ENCODE measurements at places on chromosomes 12 and 14.

GRCh38 chr14:90907178-90907577 lies 90.9 kb upstream of the TTC7B start:
- DNase-seq = no peak

DNA sequence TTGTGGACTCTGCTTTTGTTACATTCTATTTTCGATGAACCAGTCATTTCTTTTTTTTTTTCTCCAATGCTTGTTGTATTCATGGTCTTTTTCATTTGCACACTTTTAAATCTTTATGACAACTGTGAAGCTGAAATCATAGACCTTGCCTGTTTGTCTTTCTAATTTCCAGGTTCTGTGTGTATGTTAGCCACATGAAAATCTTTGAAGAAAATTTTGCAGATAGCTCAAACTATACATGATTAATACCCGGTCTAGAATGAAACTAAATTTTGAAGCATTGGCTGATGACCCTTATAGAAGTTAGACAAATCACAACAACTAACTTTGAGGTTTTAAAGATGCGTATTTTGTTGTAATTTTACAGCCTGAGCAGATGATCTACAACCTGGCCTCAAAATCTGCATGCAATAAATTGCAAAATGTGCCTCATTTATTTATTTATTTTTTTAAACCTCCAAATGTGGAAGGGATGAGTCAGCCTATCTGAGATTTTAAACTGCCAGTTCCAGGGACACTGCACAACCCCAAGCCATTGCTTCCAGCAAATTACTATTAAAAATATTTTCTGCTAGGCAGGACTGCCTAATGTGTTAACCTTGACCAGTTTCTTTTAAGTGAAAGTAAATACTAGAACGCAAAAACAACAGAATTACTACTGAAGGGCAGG lies 96.3 kb upstream of the NAV3 start:
- no peak for DNase-seq

DNA sequence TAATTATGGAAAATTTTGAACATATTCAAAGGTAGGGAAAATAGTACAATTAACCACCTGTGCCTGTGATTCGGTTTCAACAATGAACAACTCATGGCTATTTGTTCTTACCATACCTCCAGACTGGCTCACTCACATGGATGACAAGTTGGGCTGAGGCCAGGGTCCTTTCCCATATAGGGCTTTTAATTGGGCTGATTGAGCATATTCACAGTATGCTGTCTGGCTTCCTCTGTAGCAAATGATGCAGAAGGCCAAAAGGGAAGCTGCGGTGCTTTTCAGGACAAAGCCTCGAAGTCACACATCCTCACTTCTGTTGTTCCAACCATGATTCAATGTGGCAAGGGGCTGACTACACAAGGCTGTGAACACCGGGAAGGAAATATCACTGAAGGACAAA lies 297.5 kb upstream of the SLC16A7 start:
- DNase-seq = no peak

- no peak for DNase-seq
These were observed 11.0 kb downstream of the TPH2 start for GRCh38 chr12:71949646-71950045.

- no peak for DNase-seq
These were observed 61.1 kb downstream of the RPS6KA5 start for GRCh38 chr14:90999299-90999698.

DNA sequence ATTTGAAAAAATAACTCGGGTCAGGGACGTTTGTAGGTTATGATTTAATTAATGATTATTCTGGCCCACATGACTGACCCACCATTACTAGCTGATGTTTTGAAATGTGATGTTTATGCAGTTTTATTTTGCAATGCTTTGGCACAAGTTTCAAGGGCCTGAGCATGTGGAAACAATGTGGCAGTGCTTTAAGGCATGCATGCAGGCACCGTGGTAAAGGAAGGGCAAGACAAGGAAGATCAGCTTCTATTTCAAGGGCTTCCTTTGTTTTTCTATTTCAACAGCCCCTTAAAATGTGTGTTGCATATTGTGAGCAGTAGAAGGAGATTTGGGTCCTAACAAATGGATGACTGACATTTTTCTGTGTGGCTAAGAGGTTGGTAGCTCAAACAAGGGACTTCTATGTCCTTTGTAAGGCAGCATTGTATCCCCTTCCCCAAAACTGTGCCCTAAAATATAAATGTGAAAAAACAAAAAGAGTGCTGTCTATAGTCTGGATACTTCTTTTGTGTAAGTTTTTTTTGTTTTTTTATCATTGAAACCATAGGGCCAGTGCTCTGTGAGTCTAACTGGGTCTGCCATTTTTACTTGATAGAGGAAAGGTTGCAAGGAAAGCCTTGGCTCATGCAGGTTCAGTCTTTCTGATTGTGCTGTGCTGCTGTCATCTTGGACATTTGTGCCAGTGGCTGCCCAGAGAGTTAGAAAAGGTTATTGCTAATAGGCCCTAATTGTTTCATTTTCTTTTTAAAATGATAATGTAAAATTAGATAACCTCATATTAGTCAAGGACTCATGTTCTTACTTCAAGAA lies 103.5 kb downstream of the FGD4 start:
- no peak for DNase-seq

DNA sequence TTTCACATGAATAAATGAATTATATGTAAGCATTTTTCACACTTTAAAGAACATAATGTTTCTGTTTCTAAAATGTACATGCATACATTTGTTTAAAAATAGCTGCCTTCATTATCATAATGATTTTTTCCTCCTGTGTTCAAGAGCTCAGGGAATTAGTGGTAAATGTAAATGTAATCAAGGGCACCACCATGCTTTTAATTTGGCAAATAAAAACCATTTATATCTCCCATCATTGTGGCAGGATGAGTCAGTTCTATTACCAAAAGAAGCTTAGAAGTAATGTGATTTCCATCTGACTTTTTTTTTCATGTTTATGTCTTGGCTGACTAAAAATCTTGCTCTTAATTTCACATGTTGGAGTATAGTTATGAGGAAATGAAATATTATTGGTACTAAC lies 176.1 kb downstream of the GXYLT1 start:
- DNase-seq = no peak

DNA sequence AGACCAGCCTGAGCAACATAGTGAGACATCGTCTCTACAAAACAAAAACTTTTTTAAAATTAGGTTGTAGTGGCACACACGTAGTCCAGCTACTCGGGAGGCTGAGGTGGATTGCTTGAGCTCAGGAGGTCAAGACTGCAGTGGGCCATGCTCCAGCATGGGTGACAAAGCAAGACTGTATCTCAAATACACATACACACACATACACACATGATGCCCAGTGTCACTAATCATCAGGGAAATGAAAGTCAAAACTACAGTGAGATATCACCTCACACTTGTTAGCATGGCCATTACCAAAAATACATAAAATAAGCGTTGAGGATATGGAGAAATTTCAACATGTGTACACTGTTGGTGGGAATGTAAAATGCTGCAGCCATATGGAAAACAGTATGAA lies 33.2 kb upstream of the KICS2 start:
- DNase-seq = no peak

- DNase-seq = no peak
These were observed 15.7 kb downstream of the PLEKHG7 start for GRCh38 chr12:92718483-92718990.

DNA sequence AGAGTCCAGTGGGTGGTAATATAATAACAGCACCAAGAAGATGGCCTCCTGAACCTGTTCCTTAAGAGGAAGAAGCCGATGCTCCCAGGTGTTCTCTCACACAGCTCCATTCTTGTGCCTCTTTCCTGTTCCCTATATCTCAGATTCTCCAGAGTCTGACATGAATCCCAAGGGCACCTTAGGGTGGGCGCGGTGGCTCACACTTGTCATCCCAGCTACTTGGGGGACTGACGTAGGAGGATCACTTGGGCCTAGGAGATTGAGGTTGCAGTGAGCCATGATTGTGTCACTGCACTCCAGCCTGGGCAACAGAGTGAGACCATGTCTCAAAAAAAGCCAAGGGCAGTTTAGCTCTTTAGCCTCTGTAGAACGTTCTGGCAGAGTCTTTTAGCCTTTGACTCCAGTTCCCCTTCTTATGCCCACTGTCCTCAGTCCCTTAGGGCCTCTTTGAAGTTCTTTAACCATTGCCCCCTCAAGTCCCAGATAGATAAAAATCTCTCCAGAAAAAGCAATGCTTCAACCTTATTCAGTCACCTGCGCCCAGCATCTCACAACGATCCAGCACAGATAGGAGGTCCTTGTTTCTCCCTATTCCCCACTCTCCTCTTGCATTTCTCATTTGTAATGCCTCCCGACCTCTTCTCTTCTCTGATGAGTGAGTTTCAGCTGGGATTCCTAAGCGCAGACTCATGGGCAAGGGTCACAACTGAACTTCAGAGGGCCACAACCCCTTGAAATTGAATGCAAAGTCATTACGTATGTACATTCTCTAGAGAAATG lies 4.7 kb downstream of the CCDC184 start:
- DNase-seq = no peak

DNA sequence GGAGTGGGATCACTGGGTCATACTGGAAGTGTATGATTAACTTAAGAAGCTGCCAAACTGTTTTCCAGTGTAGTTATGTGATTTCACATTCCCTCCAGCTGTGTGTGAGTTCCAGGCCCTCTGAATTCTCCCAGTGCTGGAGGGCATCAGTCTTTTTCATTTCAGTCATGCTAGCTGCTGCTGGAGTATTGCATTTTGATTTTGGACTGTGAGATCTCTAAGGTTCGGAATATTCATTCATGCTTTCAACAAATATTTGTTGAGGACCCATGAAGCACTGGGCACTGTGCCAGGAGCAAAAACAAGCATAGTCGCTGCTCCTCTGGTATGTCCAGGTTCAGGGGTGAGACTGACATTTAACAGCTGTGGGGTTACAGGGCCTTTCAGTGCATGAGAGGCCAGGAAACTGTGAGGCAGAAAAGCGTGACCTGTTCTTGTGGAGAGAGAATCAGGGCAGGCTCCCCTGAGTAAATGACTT lies 133.2 kb downstream of the SCARB1 start:
- no peak for DNase-seq

GRCh38 chr14:100306998-100307765 lies 938 bp upstream of the SLC25A29 start:
- DNase-seq = no peak

DNA sequence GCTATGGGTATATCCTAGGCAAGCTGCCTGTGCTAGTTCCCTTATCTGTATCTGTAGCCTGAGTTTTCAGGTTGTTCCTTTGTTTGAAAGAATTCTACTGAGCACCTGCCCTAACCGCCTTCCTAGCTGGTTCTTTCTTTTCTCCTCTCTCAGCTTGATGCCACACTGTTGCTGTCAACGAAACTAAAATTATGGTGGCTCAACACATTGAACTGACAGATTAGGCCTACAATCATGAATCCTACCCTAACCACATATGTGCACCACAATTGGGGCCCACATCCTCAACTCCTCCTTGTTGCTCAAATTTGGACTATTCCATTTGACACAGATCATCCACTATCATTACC lies 36.2 kb upstream of the RESF1 start:
- no peak for DNase-seq

GRCh38 chr14:55333711-55334485 lies 62.7 kb downstream of the FBXO34 start:
- DNase-seq = no peak

GRCh38 chr14:20333494-20333841 lies 389 bp upstream of the CCNB1IP1 start:
- no peak for DNase-seq

GRCh38 chr12:12442548-12443071 lies 85.7 kb downstream of the BORCS5 start:
- DNase-seq = no peak

GRCh38 chr12:4293299-4293965 lies 19.9 kb downstream of the CCND2 start:
- no peak for DNase-seq

- DNase-seq = peak; percentile 29
These were observed at the start of gene CLEC4A for GRCh38 chr12:8123124-8123912. TSS of gene CLEC4A (plus strand) at chr12:8123617. CDS start at chr12:8123879, 262 bp downstream.

DNA sequence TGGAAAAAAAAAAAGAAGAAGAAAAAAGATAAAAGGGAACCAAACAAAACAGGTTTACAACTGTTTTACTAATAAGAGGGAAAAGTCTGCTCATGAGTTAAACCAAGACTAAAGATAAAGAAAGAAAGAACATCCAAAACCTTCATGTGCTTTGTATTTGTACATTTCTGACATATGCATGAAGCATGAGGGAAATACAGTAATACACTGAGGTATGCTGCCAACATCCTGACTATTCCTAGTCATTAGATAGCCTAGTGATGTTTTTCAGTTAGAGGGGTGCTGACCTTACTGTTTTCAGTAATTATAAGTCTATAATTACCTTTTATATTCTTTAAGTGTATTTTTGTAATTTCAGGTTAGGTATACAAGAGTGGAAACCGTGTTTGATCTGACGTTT lies 793.3 kb downstream of the DIO2 start:
- DNase-seq = no peak

GRCh38 chr12:52214421-52214802 lies 18.6 kb upstream of the KRT7 start:
- no peak for DNase-seq

GRCh38 chr12:14362352-14362751 lies 3.1 kb upstream of the ATF7IP start:
- DNase-seq = peak; percentile 41

DNA sequence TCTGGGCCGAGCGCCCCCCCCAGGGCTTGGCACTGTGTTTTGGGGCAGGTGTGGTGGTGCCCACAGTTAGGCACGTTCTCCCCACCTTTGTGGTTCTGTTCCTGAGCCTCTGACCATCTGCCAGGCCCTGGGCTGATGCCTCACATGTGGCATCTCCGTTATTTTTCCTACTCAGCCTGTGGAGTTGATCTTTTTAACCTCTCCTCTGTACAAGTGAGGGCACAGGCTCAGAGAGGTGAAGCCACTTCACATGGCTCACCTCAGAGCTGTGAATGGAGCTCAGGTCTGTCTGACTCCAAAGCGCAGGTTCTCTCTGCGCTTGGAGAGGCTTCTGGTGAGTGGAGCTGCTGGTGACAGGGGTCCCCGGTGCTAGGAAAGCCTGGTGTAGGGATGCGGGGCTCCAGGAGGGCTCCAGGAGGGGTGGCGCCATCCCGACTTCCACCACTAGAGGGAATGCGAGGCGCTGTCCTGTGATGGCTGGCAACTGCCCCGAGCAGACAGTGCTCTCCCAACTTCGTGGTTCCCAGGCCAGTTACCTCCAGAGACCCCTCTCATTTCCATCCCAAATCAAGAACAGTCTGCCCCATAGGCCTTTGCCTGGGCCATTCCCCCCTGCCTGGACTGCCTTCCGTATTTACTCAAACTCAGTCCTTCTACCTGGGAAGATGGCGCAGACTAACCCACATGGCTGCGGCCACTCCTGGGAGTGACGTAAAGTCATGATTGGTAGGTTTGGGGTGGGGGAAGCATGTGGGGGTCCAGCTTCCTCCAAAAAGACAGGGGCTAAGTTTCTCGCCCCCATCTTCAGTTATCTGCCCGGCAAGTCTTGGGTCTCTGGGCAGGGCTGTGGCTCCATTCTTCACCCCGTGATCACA lies 9.9 kb downstream of the BCL7A start:
- peak; percentile 70 for DNase-seq

- DNase-seq = no peak
These were observed 120.4 kb downstream of the NEDD1 start for GRCh38 chr12:97027482-97027881.

DNA sequence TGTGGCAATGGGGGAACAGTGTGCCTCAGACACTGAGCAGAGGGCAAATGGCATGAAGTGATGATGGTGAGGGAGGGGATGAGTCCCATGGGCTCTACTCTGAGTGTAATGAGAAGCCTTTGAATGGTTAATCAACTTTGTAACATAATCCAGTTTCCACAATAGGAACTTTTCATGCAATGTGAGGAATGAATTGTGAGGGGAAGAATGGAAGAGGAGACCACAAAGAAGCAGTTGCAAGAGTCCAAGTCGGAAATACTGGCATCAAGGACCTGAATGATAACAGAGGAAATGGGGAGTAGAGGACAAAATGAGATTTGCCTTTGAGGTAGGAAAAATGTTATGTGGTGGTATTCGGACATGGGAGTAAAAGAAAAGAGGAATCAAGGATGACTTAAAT lies 476.9 kb upstream of the PRICKLE1 start:
- DNase-seq = no peak
